HL-60 (cell line): ENCODE measurements at places on chromosomes 13 and 19.
A peak's percentile ranks its signal among the peaks of the same experiment; 100 is the strongest.

GRCh38 chr13:45792827-45793303 is 58.7 kb downstream of the SIAH3 start:
- no peak for DNase-seq

- peak; percentile 3 for DNase-seq
Observed at GRCh38 chr19:21256722-21257121, 72.5 kb downstream of the ZNF708 start.

DNA sequence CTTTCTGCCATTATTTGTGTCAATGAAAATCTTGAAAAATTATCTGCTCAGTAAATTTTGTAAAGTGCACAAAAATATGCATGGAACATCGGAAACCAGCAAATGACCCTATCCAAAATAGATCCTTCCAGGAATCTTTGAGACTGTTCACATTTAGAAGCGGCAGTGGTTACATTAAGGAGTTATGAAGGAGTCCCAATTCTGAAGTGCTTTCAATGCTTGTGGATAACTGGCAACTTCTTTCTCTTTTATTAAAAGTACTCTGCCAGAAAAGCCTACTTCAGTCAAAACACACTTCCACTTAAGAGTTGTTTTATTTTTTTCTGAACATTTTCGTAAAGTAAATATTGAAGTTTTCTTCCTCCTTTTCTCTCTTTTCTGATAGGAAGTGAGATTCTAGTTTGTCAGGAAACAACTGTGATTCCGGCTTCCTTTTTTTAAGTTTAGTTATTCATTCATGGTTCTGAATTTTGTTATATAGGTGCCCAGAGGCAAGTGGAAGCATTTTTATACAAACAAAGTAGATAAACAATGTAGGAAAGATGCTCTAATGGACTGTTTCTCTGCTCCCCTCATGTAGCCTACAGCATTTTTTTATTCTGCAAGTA is 83.5 kb downstream of the PCDH9 start:
- DNase-seq, result no peak

DNA sequence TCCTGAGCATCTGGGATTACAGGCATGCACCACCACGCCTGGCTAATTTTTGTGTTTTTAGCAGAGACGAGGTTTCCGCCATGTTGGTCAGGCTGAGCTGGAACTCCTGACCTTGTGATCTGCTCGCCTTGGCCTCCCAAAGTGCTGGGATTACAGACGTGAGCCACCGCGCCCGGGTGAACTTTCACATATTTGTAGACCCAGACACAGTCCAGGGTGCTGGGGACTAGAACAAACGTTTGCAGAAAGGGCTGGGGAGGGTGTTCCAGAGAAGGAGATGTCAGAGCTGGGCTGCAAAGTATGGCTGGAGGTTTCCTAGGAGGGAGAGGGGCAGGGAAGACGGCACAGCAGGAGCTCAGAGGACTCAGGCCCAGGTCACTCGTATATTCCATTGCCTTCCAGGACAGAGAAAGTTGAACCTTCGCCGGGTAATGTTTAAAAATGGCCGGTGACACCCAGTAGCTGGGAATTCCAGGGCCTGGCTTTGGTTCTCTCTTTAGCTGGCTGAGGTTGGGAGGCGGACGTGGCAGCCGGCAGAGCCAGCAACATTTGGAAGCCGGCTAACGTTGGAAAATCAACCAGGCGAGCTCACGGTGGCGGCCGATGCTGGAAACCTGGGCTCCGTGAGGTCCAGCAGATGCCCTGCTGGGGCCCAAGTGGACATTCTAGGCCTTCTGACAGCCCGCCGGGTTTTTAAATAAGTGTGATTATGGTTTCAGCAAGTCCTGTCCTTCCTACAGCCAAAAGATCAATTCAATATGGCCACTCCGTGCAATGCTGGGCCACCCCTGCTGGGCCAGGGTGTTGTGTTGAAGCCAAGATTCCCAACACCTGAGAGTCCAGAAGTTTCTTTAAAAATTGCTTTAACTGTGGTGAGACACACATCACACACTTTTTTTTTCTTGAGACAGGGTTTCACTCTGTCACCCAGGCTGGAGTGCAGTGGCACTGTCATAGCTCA is 41.5 kb downstream of the NFIC start:
- DNase-seq, result no peak

GRCh38 chr13:110307767-110308655 is 927 bp downstream of the COL4A2 start:
- no peak for DNase-seq

DNA sequence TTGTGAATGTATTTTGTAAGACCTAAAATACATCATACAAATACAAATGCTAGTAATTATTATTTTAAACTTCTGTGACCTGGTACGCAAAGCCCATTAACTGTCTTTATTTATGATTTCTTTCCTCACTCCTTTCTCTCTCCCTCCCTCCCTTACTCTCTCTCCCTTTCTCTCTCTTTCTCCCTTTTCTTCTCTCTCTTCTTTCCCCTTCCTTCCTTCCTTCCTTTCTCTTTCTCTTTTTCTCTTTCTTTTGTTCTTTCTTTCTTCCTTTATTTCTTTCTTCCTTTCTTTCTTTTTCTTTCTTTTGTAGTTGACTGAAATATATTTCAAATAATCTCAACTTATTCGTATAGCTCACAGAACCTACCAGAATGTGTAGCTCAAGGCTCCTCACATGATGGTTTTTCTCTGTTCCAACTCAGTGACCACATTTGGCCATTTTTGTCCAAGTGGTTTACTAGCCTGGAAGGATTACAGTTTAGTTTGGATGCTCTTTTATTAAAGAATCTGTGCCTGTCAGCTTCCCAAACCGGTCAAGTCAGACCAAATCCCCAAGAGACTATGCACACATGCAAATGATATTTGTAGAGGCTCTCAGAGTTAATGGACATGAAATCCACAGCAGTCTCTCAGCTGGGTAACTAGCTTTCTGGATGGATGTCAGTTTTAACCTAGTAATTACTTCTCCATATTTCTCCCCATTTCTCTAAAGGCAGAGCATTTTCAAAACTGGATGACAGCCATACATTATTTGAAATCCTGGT is 71.7 kb downstream of the POSTN start:
- no peak for DNase-seq

DNA sequence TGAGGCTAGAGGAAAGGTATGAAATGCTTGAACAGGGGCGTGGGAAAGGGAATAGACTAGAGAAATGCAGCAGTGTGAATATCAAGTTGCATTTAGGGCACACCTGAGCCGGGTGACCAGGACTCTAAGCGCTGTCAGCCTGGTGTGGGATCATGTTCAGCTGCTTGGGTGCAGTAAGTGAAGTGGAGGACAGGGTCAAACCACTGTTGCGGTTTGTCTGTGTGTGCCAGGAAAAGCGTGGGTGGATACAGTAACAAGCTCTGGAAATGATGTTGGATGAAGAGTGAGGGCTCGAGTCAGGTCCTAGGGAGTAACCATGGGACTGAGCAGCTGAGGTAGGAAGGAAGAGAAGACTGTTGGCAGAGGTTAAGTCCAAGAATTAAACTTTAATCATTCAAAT is 15.8 kb downstream of the DGKH start:
- no peak for DNase-seq

DNA sequence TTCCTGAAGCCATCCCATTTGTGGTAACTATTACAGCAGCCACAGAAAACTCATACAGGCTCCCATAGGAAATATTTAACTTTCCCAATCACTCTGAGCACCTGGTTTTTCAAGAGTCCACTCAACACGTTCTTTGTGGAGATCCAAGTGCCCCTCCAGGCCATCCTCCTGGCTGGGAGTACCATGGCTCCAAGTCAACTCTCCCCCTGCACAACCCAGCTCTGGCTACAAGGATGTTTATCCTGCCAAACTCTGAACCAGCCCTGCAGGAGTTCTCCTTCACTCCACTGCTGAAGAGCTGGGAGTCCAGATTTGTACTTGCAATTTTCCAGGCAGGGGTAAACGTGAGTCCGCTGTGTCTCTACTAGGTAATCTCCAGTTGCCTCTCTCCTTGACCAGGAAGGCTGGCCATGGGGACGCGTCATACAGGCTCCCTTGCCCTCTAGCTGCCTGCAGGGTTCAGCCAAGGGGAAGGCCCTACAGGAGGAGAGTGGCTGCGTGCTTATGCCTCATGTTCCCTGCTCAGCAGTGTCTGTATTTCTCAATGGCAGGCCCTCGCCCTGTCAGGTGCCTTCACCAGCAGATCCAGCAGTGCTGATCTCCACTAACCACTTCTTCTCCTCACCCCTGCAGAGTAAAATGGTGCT is 29.9 kb upstream of the ARGLU1 start:
- DNase-seq, result no peak
